D341Med (cell line): ENCODE measurements at places on chromosomes 11 and 22.

DNA sequence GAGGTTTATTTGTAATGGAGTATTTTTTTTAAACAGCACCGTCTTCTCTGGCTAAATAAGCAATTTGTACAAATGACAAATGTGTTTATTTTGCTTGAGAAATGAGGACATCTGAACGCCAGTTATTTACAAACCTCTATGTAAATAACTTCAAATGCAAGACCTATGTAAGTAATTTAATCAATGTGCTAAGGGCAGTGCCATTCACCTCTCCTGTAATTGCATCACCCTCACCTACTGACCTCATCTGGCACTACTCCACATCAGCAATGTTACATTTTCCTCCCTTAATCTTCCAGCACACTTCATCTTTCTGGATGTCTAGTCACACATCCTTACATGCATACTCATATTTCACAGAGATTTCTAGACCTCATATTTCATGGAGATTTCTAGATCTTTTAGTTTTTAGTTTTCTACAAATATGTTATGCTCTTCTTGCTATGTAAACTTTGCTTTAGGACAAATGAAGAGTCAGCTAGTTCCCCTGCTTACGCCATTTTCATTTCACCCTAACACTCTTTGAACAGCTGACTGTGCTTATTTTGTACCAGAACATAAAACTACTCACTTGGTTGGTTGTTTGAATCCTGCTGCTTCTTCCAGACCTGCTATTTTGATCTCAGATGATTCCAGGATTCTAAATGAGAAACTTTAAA, 238.6 kb downstream of the GRM5 start:
- no peak for DNase-seq

GRCh38 chr22:38843657-38844314, at the start of gene NPTXR:
Gene NPTXR (minus strand): TSS chr22:38844028.
- DNase-seq = peak; percentile 93

DNA sequence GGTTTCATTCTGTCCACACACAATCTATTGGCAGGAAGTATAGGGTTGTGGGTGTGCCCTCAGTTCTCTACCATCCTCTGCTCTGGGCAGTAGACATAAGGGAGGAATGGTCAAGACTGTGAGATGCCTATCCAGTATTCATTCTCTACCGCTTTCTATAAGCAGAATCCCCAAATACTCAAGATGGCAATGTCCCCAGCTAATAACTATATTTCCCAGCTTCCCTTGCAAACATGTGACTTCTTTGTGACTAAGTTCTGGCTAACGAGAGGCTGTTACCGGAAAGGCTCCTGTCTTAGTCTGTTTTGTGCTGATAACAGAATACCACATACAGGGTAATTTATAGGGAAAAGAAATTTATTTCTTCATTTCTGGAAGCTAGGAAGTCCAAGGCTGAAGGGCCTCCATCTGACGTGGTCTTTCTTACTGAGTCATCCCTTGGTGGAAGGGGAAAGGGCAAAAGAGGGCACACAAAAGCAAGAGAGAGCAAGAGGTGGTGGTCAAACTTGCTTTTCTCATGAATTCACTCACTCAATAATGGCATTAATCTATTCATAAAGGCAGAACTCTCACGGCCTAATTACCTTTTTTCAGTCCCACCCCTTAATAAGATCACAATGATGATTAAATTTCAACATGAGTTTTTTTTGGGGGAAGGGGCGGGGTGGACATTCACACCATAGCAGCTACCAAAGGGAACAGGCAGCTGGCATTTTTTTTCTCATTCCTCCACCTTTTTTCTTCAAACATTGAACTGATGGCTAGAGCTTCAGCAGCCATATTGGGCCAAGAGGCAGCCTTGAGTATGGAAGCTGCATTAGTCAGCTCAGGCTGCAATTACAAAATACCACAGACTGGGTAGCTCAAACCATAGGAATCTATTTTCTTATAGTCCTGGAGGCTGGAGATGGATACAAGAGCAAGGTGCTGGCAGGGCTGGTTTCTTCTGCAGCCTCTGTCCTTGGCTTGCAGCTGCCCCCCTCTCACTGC, 109.7 kb upstream of the OR9Q1 start:
- DNase-seq = no peak

- DNase-seq = no peak
Observed at GRCh38 chr11:33884601-33885000, 7.3 kb downstream of the LMO2 start.

DNA sequence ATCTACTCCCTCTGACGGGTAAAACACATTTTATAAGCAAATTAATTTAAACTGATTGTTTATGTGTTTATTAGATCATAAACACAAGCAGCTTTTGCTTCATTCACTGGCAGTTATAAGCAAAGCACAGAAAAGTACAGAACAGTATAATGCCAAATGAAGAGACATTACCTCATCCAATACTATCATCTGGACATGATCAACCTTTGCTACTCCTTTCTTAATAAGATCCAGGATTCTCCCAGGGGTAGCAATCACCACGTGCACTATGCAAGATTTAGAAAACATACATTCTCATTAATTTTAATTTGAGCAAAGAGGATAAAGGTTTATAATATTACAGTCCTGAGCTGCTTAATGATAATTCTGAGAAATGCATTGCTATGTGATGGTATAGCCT, 27.9 kb downstream of the DDX6 start:
- DNase-seq = no peak

- DNase-seq = no peak
Observed at GRCh38 chr22:35134637-35135036, 68.7 kb downstream of the ISX start.

- DNase-seq = no peak
Observed at GRCh38 chr11:2265396-2265795, 5.0 kb downstream of the ASCL2 start.

DNA sequence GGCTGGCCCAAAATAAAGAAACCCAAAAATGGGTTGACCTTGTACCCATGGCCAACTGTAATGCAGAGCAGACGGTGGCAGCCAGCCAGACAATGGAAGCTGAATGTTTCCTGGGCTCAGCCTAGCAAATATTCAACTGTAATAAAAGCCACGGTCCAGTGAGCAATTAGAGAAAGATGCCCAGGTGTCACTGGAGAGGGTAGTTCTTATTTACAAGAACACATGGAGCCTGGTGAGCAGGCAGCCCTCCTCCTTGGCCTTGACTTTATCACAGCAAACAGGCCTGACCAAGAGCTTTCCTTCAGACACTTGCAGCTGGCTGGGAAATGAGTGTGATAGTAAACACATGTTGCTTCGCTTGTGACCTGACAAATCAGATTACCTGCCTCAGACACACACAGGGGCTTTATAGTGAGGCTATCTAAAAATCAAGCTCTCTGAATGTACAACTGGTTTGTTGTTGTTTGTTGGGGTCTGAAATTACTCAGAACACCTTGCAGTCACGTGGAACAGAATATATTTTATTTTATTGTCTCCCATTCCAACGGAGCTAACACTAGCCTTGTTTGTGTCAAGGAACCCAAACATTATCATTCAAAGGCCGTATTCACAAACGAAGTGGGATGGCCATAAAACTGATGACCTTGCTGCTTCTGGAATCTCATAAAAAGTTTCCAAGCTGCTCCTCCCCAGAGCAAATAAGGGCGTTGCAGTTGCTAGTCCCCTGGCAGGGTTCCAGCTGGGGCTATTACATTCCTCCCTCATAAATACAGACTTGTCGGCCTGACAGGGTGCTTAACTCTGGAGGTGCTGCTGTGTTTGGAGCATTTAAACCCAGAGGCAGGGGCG, 161.1 kb downstream of the BBOX1 start:
- DNase-seq = peak; percentile 39

DNA sequence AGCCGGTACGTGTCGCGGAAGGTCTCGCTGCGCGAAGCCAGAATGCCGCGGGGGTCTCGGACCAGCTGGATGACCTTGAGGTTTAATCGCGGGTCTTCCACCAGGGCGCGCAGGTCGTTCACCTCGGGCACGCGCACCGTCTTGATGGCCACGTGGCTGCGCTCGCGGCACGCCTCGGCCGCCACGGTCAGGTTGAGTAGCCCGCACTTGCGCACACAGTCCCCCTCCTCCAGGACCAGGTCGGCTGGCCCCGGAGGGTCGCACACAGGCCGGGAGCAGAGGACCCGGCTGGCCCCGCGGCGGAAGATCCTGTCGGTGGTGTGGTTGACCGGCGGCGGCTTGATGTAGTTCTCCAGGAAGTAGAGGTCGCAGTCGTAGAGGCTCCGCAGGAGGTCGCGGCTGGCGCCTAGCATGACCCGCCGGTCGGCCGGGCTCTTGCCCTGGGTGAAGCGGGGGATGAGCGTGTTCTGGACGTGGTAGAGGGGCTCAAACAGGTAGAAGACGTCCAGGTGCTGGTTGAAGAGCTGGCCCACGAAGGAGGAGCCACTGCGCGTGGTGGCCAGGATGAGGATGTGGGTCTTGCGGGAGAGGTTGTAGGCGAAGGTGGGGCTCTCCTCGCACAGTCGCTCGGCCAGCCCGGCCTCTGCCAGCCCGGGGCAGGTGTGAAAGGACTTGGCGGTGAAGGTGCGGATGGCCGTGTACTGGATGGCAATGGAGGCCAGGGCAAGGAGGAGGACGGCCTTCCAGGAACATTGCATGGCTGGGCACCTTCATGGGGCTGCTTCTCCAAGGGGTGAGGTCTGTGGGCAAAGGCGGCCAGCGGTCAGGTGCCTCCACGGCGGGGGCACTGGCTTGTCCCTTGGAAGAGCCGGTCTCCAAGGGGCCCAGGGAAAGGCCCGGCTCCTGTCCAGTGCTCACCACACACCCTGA, 15.0 kb downstream of the CHST1 start:
- DNase-seq = peak; percentile 24

GRCh38 chr11:106961518-106961917, 56.8 kb downstream of the GUCY1A2 start:
- no peak for DNase-seq

GRCh38 chr22:50264946-50265669, 3.6 kb upstream of the MAPK12 start:
- no peak for DNase-seq

GRCh38 chr22:31753005-31753633, 700 bp upstream of the DEPDC5 start:
- no peak for DNase-seq

DNA sequence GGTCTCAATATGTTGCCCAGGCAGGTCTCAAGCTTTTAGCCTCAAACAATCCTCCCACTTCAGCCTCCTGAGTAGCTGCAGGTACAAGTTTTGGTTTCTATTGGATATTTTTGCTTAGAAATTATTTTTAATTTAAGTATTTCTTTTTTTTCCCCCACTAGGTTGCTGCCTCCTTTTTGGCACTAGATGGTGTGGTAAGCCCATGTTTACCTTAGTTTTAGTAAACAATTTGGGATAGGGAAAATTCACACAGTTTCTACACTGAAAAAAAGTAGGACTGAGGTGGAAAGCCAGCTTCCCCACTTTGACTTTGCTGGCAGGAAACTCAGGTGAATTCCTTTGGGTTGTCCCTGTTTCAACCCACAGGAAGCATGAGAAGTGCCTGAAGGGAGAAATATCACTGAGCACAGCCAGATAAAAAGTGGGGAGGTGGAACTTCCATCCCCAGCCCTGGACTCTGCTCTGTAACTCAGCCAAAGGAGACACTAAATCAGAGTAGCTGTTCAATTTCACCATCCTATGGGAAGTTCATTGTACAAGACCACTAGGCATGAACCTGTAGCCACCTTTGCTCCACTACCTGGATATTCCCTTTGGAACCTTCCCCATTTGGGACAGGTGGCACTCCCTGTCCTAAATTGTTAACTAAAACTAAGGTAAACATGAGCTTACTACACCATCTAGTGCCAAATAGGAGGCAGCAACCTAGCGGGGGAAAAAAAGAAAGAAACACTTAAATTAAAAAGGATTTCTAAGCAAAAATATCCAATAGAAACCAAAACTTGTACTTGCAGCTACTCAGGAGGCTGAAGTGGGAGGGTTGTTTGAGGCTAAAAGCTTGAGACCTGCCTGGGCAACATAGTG, 154.4 kb upstream of the FAT3 start:
- no peak for DNase-seq

GRCh38 chr22:44714703-44715350, 12.8 kb downstream of the PRR5 start:
- no peak for DNase-seq

- no peak for DNase-seq
Observed at GRCh38 chr11:41309111-41309522, 150.3 kb downstream of the LRRC4C start.

DNA sequence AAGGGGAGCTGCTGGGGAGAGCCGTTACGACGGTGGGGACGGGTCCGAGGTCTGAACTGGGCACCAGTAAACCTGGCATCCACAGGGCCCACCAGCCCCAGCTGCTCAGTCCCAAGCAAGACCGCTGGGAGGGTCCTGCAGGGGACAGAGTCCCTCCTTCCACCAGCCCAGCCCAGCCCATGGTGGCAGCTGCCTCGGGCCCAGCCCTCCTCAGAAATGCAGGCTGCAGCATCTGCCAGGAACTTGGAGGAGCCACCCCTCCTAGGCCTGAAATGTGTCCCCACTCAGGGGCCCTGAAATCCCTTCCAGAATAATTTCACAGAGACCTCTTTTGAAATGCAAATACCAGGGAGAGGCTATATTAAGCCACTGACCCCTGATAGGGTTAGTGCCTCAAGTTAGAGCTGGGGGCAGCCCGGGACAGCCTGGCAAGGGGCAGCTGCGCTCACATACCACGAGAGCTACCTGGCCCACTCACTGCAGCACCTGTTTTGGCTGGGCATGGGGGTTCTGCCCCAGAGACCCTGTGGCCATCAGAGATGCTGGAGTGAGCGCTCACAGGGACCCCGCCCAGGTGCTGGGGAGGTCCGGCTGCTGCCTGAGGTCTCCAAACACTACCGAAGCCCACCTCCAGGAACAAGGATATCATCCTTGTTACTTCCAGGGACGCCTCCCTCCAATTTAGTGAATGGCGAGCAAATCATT, 53.1 kb downstream of the CELSR1 start:
- DNase-seq = no peak

DNA sequence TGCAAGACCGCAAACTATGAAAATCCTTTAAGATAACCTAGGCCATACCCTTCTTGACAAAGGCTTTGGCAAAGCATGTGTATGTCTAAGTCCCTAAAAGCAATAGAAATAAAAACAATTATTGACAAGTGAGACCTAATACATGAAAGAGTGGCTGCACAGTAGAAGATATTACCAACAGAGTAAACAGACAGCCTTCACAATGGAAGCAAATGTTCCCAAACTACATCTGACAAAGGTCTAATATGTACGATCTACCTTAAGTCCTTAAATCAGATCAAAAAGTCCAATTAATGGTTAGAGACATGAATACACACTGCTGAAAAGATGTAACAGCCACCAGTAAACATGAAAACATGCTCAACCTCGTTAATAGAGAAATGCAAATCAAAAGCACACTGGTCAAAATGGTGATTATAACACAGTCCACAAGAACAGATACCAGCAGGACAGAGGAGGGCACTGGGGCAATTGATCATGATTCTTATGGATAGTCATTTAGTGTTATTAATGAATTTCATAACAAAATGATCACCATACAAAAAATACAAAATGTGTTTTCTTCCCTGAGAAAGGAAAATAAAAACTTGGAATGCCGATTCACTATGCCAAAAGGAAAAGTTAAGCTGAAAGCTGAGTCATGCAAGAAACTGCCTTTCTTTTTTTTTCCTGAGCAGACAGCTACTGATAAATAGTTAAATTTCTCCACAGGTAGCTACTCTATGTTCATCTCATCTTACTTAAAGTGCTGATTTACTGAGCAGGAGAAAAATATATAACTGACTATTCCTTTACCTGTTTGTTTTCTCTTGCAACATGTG, 102.6 kb upstream of the VPREB1 start:
- DNase-seq = no peak
